ENCODE measurements at places on chromosomes 3 and 15.
A peak's percentile ranks its signal among the peaks of the same experiment; 100 is the strongest.

GRCh38 chr3:177487635-177488186 lies 290.4 kb upstream of the TBL1XR1 start:
- no peak for DNase-seq

DNA sequence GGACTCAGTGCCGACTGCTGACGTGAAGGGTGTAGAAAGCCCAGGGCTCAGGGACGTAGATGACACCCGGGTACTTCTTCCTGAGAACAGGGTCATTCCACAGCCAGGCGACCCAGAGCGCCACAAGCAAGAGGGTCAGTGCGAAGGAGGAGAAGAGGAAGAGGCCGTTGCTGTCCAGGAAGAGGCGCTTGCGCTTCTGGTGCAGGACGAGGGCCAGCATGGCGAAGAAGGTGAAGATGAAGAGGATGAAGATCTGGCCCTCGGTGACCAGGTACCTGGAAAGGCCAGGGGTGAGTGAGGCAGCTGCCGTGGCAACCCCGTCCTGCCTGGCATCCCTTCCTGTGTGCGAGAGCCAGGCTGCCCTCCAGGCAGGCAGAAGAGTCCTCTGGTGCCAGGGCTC lies 3.0 kb upstream of the CALML4 start:
- no peak for DNase-seq

DNA sequence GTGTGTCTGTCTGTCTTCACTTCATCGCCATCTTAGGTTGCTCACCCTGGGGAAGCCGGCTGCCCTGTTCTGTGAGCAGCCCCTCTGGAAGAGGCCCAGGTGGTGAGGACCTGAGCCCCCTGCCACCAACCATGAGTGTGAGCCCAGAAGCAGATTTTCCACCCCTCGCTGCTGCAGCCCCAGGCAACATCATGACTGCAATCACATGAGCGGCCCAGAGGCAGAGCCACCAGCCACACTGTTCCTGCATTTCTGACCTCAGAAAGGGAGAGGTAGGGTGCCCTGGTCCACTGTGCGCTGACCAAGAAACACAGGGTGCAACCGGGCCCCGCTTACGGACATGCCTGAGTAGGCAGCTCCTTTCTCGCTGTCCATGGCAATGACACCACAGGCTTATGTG lies 92.3 kb upstream of the IQSEC1 start:
- no peak for DNase-seq

- no peak for DNase-seq
Measured at GRCh38 chr3:39644176-39644575, 165.2 kb upstream of the MYRIP start.

DNA sequence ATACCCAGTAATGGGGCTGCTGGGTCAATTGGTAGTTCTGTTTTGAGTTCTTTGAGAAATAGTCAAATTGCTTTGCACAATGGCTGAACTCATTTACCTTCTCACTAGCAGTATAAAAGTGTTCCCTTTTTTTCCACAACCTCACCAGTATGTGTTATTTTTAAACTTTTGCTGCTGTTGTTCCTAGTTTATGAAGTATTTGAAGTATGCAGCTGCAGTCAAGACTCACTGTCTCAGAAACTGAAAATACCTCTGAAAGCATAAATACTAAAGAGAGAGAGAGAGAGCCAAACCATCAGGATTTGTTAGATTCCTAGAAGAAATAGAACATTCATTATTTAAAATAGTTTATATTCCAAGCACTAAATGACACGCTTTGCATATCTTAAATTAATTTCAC lies 764.2 kb downstream of the NTRK3 start:
- no peak for DNase-seq

DNA sequence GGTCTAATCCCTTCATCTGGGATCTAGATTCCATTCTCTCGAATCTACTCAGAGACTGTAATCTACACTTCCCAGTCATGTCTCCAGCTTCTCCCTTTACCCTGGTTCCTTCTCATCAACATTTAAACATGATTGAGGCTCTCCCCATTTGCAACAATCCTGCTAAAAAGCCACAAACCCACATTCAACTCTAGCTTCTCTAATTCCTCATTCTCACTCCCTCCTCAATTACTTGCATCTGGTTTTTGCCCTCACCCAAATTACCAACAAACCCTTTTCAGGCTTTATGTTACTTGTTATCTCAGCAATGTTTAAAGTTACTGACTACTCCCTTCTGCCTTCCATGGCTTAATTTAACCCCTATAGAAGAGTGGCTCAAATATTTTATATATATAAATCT lies 11.5 kb downstream of the ETFA start:
- no peak for DNase-seq

- no peak for DNase-seq
Measured at GRCh38 chr3:94173673-94174434, 111.0 kb downstream of the NSUN3 start.

DNA sequence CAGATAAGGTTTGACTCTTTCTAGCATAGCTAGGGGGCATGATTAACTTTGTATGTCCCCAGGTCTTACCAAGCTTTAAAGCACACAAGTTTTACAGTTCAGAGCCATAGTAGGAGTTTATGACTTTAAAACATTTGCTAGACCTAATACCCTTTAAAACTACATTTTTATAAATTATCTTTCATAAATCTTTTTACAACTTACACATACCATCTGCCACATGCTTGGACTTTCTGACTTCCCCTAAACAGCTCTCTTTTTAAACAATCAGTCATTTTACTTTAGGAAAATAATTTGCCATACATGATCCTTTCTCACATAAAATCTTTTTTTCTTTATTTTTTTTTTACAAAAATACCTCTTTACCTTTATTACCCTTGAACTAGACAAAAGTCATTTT lies 735.3 kb upstream of the CADM2 start:
- DNase-seq = no peak

- no peak for DNase-seq
Measured at GRCh38 chr3:160860346-160860745, 104.3 kb downstream of the PPM1L start.

GRCh38 chr3:37773911-37774310 lies 87.8 kb upstream of the CTDSPL start:
- DNase-seq = no peak

DNA sequence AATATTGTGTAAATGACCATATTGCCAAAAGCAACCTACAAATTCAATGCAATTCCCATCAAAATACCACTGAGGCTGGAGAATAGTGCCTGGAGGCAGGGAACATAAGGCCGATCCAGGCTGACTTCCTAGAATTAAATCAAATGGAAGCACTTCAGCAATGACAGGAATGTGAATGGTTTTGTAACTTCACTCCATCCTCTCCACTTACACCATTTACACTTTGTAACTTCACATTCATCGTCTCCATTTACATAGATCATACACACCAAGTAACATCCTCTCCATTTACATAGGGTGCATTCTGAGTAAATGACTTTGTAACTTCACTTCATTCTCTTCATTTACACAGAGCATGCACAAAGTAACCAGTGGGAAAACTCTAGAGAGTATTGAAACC lies 11.6 kb downstream of the STRIT1 start:
- DNase-seq = no peak

- no peak for DNase-seq
Measured at GRCh38 chr3:8441969-8442559, 59.6 kb upstream of the LMCD1 start.

GRCh38 chr3:42590989-42591756 lies 513 bp downstream of the SS18L2 start:
- DNase-seq = no peak

DNA sequence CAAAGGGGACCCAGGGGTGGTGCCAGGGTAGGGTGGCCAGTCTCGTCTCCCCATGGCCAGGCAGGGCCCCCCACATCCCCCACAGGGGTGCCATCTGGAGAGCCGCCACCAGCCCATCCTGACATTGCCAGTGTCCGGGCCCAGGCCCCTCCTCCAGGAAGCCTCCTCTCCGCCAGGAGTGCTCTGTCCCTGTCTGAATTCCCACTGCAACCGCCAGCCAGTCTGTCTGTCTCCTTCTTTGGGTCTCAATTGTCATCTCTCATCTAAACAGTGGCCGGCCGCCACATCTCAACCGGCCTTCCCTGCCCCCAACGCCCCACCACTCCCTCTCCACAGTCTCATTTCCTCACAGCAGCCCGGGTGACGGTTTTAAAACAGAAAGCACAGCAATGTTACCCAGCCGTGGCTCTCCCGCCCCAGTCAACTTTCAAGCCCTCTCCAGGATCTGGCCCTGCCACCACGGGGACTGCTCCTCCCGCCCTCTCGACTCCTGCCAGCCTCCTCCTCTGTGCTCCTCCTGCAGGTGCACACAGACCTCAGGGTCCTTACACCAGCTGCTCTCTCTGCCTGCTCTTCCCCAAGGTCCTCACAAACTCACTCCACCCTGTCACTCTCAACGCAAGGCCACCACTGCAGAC lies 57.0 kb downstream of the IQSEC1 start:
- DNase-seq = peak; percentile 48

- DNase-seq = no peak
Measured at GRCh38 chr3:176919836-176920765, 277.2 kb downstream of the TBL1XR1 start.

GRCh38 chr3:66418475-66418931 lies 82.3 kb downstream of the LRIG1 start:
- no peak for DNase-seq

- no peak for DNase-seq
Measured at GRCh38 chr15:59591356-59591755, 20.2 kb upstream of the GCNT3 start.

DNA sequence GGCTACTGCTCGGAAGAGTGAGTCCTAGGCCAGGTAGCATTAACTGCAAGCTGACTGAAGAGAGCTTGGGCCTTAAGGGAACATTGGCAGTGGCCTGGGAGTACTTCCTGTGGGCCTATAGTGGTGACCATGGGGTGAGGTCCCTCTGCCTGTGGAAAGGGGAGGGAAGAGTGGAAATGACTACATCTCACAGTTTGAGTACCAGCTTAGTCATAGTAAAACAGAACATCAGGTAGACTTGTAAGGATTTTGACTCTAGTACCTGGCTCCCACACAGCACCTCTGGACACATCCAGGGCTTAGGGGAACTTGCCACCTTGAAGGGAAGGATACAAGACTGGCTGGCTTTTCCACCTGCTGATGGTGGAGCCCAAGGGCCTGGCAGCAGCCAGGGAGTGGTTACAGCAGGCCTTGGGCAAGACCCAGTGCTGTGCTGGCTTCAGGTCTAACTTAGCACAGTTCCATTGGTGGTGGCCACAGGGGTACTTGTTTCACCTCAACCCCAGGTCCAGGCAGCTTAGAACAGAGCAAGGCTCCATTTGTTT lies 147.8 kb downstream of the SLC9A9 start:
- no peak for DNase-seq

GRCh38 chr3:61043156-61043555 lies 208.1 kb downstream of the FHIT start:
- DNase-seq = no peak

- DNase-seq = no peak
Measured at GRCh38 chr3:157356541-157356940, 80.1 kb upstream of the PTX3 start.

DNA sequence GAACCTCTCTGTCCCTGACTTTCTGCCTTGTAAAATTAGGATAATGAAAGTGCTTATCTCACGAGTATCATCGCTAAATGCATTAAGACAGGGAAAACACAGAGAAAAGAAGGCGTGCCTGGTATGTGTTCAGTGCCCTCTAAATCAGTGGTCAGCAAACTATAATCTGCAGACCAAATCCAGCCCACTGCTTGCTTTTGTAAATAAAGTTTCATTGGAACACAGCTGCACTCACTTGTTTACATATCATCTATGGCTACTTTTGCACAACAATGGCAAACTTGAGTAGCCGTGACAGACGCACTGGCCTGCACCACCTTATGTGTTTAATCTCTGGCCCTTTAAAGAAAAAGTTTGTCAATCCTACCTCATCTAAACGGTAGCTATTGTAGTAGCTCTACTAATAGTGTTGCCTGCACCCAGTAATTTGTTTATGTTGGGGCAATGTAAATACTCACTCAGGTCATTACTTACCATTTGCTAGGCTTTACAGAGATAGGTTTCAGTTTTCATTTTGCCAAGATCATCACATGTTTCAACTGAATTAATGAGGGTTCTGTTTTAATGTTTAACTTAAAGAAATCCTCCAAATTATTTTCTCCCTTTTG lies 229.4 kb downstream of the FEZF2 start:
- no peak for DNase-seq

GRCh38 chr15:55937040-55937439 lies 56.4 kb downstream of the NEDD4 start:
- no peak for DNase-seq

- DNase-seq = no peak
Measured at GRCh38 chr15:64694816-64695215, 80.6 kb downstream of the RBPMS2 start.

DNA sequence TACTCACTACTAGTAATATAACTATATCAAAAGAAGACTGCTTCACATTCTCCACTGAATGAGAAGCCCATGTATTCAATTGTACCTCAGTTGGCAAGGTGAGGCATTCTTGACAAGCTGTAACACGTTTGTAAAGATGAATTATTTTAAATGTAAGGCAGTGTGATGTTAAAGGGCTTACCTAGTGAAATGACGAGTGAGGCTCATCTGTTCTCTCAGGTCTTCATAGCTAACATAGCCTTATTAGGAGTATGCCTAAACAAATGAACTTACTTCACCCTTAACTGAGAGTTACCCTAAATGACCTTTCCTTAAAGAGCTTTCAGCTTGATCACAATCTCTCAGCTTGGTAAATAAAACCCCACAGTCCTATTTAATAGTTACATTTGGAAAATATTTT lies 127.3 kb downstream of the FEZF2 start:
- DNase-seq = no peak

GRCh38 chr3:108076564-108076963 lies 14.3 kb downstream of the CD47 start:
- DNase-seq = no peak

GRCh38 chr15:33438396-33438795 lies 127.6 kb downstream of the RYR3 start:
- DNase-seq = no peak

- no peak for DNase-seq
Measured at GRCh38 chr3:66527246-66527645, 26.4 kb upstream of the LRIG1 start.

DNA sequence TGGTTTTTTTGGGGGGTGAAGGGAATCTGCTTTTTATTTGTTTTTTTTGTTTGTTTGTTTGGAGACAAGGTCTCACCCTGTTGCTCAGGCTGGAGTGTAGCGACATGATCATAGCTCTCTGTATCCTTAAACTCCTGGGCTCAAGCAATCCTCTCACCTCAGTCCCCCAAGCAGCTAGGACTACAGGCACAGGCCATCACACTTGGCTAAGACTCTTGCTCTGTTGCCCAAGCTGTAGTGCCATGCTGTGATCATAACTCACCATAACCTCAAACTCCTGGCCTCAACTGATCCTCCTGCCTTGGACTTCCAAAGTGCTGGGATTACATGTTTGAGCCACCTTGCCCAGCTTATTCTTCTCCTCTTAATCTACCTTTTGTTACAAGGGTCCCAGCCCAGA lies 31.8 kb downstream of the GPR176 start:
- DNase-seq = no peak

DNA sequence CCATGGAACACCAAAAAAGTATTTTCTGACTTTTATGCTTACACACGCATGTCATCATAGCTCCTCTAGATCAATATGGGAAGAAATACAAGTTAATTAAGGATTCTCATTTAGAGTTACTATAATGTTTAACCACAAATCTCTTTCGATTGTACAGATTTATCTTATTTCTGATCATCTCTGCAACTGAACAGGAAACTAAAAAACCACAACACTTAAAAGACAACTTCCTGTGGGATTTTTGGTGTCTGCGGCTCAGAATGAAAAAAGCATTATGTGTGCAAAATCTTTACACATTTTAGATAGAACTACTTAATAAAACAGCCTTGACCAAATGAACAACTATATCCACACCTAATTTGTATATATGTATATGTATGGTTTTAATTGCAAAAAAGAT lies 3.0 kb upstream of the TJP1 start:
- no peak for DNase-seq

GRCh38 chr3:37216597-37217097 lies 42.3 kb upstream of the LRRFIP2 start:
- no peak for DNase-seq
